C1 segment of cervical spinal cord (tissue), 14 donors: ENCODE measurements at places on chromosomes 13 and 19.

- no peak for DNase-seq
Observed at GRCh38 chr19:13604902-13605586, 98.8 kb upstream of the CACNA1A start.

- no peak for DNase-seq
Observed at GRCh38 chr13:54183728-54184127, 1155.1 kb downstream of the OLFM4 start.

DNA sequence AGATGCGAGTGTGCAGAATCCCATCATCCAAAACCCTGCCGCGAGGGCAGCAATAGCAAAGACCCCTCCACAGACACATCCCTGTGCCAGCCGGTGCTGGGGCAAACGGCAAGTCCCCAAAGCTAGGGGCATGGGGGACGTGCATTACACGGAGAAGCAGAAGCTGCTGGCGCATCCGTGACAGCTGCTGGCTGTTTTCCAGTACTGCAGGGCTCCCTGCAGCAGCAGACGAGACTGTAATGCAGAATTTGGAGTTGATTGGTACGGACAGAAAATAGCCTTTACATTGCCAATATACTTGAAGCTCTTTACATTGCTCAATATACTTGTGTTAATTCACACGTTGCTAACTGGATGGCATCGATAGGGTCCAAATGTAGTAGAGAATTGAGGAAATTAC is 77.2 kb upstream of the TMTC4 start:
- no peak for DNase-seq

GRCh38 chr19:50325310-50326100 is 3.7 kb downstream of the KCNC3 start:
- peak; percentile 33 for DNase-seq

GRCh38 chr19:37718304-37718703 is 1.3 kb downstream of the ZNF607 start:
- no peak for DNase-seq

- DNase-seq: no peak
Observed at GRCh38 chr19:56159009-56159559, 16.7 kb upstream of the GALP start.

GRCh38 chr19:6253954-6254733 is 25.6 kb downstream of the MLLT1 start:
- no peak for DNase-seq

DNA sequence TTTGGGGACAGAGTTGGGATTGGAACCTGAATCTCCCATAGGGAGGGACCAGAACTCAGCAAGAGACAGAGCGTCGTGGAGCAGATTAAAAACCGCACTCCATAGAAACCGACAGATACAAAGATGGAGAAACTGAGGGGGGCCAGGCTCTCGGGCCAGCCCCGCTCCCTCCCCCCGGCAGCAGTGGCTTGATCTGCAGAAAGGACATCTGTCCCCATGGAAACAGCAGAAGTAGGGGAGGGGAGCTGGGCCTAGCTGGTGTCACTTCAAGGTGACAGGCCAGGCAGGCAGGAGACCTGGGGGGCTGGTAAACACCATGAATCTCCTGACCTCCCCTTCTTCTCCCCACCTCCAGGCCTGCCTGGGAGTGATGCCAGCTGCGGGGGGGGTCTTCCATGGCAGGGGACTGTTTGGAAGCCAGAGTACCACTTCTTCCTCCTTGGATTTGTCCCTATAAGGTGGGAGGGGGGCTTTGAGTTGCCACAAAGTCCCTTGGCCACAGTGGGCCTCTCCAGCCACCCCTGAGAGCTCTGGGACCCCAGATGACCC is 10.9 kb downstream of the TMIGD2 start:
- DNase-seq: no peak

DNA sequence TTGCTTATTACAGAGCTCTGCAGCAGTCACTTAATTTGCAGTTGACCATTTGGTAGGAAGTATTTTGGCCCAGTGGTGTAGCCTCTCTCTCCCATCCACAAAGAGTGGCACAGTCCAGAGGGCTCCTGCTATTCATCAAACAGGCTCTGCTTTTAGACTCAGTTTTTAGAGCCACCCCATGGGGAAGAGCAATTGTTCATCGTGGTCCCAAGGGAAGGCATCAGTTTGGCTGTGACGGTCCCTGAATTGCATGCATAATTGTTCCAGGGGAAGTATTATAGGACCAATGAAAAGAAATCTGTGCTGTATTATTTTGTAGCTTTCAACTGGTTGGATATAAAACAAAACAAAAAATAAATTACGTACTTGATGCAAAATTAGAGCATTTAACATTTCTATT is 799.0 kb downstream of the DACH1 start:
- DNase-seq: no peak

GRCh38 chr13:38670627-38671026 is 16.2 kb upstream of the FREM2 start:
- no peak for DNase-seq

- DNase-seq: no peak
Observed at GRCh38 chr19:16814526-16815100, 14.6 kb upstream of the SIN3B start.

DNA sequence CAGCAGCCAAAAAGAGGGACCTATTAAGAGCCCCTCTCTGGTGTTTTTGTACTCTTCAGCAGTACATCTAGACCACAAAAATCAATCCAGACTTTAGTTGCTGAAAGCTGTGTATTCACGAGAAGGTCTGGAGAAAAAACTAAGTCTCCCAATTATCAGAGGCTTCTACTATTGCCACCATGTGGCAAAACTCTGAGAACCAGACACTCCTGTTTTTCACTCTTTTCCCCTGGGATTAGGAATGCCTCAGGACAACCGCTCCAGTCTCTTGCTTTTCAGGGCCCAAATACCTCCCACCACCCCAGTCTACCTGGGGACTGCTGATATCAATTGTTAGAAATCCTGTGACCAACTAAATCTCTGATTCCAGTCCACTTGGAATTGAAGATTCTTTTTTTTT is 30.1 kb upstream of the OBI1 start:
- DNase-seq: no peak

DNA sequence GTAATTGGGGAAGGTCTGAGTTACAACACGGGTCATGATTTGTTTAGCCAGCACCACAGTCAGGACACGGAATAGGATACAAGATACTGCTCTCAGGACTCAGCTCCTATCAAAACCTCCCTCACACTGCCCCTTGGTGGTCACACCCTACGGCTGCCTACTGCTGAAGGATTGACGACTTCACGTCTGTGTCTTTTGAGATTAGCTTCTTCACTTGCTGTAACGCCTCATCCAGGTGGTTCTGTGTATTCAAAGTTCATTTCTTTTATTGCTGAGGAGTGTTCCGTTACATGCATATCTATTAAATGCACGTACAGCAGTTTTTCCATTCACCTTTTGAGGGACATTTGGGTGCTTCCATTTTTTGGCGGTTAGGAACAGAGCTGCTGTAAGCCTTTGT is 46.3 kb downstream of the URI1 start:
- no peak for DNase-seq

DNA sequence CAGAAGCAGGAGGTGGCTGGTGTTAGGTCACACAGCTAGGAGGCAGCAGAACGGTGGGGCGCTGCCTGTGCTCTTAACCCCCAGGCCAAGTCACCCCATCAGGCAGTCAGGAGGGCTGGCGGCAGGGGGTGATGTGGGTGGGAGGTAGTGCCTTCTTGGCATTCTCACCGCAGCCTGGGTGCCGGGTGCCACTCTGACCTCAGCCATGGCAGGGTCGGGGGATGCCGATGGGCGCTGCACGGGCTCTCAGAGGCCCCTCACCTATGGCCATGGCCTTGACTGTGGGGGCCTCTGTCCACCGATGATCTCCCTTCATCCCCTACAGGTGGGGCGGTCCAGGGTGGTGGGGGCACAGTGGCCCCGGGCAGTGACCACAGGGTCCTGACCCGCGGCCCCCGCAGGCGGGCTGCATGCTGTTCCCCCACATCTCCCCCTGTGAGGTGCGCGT is 5.6 kb downstream of the PTOV1 start:
- DNase-seq: no peak

DNA sequence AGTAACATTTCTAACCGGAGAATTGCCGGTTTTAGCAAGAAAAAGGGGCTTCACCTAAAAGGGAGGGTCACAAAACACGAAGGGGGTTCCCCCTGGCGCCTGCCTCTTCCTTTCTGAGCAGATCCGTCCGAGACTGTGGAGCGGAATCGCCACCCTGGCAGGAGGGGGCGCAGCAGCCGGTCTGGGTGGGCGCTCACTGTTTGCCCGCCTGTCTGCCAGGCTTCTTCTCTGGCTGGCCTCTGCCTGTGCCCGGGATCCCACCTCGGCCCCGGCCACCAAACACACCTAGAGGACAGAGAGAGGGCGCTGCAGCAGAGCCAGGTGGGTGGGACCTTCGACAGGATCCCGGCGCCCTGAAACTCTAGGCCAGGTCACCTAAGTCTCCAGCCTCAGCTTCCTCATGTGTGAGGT is 15.6 kb downstream of the LSM4 start:
- no peak for DNase-seq

DNA sequence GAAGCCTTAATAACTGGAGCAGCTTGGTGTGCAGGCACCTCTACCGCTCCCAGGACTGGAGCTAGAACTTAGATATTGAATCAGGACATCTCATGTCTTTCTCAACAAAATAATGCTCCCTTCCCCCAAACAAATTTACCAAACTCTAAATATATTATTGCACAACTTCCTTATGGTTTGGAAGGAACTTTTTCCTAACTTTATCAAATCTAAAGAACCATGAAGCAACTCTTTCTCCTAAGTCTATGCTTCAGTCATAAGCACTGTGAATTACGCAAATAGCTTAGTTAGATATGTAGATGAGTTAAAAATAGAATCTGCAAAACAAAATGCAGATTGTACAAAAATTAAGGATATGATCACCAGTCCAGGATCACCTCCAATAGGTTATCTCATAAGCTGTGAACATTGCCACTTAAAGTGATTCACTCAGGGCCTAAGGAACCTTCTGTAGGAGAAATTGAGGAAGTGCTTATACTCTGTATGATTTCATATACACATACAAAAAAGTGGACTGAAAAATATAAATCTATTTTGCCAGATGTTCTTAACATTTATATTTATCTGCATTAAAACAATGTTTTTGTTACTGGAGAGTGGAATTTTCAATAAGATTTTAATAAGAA is 20.4 kb upstream of the MAB21L1 start:
- no peak for DNase-seq

GRCh38 chr13:48429886-48430285 is 17.0 kb upstream of the LPAR6 start:
- no peak for DNase-seq

DNA sequence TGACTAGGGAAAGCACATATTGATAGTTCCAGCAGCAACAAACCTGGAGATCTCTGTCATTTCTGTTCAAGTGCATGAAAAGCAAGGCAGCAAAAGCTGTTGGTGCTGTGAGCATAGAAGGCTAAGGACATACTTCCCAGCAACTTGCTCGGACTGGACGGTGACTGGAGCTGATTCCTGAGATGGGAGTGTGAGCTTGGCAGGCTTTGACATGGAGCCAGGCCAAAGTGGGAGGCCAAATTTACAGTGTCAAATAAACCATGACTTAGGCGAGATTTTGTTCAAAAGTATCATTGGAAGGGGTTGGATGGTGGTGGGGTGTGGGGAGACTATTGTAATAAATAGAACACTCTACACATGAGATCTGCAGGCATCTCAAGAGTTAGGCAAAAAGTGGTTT is 5.9 kb upstream of the ARGLU1 start:
- no peak for DNase-seq

DNA sequence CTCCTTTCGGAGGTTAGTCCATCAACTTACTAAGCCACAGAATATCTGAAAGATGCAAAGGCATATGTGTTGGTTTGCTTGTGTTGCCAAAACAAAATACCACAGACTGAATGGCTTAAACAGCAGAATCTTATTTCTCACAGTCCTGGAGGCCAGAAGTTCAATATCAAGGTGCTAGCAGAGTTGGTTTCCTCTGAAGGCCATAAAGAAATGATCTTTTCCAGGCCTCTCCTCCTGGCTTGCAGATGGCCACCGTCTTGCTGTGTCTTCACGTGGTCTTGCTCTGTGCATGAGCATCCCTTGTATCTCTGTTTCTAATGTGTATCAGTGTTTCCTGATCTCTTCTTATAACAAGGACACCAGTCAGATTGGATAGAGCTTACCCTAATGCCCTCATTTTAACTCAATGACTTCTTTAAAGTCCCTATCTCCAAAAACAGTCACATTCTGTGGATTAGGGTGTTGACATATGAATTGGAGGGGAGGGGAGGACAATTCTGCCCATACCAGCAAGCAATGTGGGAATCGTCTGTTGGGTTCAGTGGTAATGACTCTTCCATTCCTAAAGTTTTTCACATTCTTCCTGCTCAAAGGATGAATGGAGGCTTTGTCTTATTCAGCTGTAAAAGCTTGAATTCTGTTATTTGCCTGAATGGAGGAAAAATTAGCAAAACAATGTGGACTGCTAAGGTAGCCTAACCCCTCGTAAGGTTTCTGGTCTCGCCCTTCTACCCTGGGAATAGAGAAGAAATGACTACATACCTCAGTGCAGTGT is 715.7 kb downstream of the DIAPH3 start:
- no peak for DNase-seq

DNA sequence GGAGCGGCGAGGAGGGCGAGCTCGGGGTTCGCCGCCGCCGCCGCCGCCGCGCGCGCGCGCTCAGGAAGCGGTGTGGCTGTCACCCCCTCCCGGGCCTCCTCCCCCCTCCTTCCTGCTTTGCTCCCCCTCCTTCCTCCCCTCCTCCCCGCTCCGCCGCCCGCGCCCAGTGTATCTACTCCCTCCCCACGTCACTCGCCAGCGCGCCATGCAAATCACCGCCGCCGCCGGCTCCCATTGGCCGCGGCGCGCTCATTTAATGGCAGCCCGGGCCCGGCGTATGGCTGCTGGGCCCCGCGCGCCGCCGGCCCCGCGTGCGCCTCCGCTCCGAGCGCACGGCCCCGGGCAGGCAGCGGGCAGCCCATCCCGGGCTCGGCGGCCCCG is 335 bp upstream of the SOX1 start:
- DNase-seq: no peak

GRCh38 chr13:30872685-30873461 is 33.2 kb upstream of the MEDAG start:
- DNase-seq: no peak

DNA sequence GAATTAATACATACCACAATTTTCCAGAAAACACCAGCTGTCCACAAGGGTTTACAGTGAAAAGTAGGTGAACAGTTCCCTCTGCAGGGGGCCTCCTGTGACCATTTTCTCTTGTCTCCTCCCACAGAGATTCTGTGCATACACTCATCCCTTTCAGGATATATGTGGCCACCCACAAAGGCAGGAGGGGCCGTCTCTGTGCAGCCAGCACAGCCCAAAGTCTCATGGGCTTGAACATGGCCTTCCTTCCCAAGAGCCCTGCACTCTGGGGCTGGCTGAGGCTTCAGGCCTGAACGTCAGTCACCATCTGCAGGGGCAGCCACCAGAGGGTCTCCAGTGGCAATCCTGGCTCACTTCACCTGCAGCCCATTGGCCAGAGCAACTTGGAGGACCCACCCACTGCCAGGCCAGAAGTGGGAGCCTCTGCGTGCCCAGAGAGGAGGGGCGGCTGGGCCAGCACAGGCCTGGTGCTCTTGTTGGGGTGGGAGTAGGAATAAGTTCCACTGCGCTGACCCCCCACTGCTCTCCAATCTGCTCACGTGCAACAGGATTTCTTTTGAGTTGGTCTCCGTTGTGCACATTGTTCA is 25.1 kb downstream of the TMEM161A start:
- no peak for DNase-seq

DNA sequence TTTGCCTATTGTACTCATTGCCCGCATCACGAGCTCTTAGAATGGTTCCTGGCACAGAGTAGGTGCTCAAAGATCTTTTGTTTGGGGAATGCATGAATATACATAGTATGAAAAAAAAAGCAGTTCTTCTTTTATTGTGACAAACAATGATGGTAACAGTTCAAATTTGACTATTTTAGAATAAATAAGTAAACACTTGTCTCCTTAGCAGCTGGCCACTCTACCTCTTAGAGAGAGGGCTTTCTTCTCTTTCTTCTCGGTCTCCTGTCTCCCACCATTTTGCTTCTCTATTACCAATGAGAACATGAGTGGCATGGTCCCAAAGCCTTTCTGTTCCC is 639 bp upstream of the SLAIN1 start:
- no peak for DNase-seq
